ENCODE measurements at places on chromosomes 7 and 10.

- no peak for DNase-seq
Measured at GRCh38 chr10:95331596-95332130, 40.9 kb upstream of the PDLIM1 start.

DNA sequence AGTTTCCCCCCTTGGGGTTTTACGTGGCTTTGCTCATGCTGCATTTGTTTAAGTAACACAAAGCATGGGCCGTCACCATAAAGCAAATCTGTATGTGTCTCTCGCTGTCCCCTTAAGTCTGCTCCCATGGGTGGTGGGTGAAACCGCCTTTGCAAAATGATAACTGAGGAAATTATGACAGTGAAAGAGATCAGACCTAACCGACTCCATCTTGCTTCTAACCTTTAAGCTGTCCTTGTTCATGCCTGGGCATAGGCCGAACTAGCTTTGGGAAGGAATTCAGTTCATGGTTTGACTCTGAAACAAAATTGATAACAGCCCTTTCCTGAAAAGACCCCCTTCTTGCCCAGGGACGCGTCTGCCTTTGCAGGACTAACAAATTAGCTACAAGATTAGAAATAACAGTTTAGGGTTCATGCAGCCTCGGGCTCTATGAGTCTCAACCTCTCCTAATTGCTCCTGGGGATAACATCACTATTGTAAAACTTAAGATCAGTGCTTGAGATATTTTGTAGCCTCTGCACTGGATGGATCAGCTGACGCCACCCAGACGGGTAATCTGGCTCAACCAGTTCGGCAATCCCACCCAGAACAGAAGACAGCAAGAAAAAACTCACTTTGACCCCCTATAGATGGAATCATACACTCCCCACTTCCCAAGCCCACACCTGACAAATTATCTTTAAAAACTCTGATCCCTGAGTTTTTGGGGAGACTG is 623.7 kb downstream of the TYW1 start:
- no peak for DNase-seq

- DNase-seq = no peak
Measured at GRCh38 chr10:19947656-19948055, 131.4 kb downstream of the PLXDC2 start.

GRCh38 chr10:92655426-92655825 is 34.3 kb upstream of the HHEX start:
- no peak for DNase-seq

DNA sequence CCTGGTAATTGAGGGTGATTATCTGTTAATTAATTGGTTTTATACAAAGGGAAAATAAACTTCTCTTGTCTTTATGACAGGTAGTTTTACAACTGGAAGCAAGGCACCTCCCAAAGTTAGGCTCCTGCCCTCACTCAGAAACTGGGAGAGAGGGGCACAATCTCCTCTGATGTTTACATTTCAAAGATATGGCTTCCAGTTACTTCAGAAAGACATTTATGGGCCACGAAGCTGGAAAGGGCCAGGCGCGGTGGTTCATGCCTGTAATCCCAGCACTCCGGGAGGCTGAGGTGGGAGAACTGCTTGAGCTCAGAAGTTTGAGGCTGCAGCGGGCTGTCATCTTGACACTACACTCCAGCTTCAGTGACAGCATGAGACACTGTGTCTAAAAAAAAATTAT is 115.6 kb upstream of the KMT2E start:
- no peak for DNase-seq

- no peak for DNase-seq
Measured at GRCh38 chr10:13417459-13418126, 69.5 kb upstream of the SEPHS1 start.

Data from stomach (tissue), 19 donors.